Omental fat pad (tissue), 4 donors: ENCODE measurements at places on chromosomes 11 and 22. TPM values are rescaled to one million over a fixed set of nuclear protein-coding genes. Genes with fewer than 3 reads are reported as not detected.

LRRC4C gene
- not detected for total RNA-seq

TEF gene
- total RNA-seq = 18.3 TPM

FUT4 gene
- total RNA-seq = 4.2 TPM

GRCh38 chr22:48756146-48757111 is 1071.2 kb downstream of the BRD1 start:
- peak; percentile 10 for DNase-seq

TTC28 gene
- 44.7 TPM for total RNA-seq
